ENCODE measurements at places on chromosomes 2 and 18.
A peak's percentile ranks its signal among the peaks of the same experiment; 100 is the strongest.

- DNase-seq = no peak
- H3K36me3 ChIP-seq = no peaks in the 10 kb centered on the region
- H3K27ac ChIP-seq = no peak overlapping the region
- no peaks in the 10 kb centered on the region for H3K27me3 ChIP-seq
- H3K4me1 ChIP-seq = no peaks in the 10 kb centered on the region
These were observed 358.4 kb upstream of the NRP2 start for GRCh38 chr2:205323929-205324328.

DNA sequence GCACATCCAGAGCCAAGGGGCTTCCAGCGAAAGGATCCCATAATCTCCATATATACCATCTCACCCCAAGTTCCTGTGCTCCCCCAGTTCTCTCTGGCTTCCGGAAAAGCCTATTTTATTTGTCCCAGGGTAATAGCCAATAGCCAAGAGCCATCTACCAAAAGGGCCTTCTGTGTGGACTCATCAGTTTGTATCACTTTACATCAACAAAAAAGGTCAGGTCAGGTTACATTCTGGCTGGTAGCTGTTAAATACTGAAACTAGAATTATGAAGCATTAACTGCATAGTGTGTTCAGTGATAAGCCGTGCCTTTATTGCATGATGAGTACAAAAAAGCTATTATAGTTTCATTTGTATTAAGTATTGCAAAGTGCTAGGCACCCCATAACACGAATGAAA, 223.7 kb downstream of the IRS1 start:
- no peak overlapping the region for H3K27ac ChIP-seq
- H3K36me3 ChIP-seq = no peaks in the 10 kb centered on the region
- no peak overlapping the region for H3K4me3 ChIP-seq
- H3K4me1 ChIP-seq = no peaks in the 10 kb centered on the region

GRCh38 chr2:237968048-237968862, 1.4 kb downstream of the UBE2F start:
- no peak for DNase-seq
- H3K27ac ChIP-seq = peak overlapping the region; percentile 78

DNA sequence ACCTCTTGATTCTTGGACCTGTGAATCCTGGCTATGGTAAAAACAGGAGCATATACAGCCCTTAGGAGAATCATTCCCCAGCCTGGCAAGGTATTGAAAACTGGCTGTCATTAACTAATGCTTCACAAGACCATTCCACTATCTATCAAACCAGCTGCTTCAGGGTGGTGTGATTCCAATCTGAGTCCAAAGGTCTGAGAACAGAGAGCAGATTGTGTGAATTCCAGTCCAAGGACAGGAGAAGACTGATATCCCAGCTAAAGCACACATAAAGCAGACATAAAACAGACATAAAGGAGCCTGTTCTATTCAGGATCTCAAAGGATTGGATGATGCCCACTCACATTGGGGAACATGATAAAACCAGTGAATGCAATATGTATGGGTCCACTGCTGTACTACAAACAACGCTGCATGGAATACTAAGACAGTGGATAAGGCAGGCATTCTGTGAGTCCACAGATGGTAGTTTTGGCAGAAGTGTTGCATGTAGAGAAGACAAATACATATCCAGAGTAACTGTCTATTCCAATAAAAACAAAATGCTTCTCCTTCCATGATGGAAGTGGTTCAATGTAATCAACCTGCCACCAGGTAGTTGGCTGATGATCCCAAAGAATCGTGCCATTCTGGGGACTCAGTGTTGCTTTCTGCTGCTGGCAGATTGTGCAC, 363.9 kb downstream of the KCNJ3 start:
- no peak overlapping the region for H3K4me3 ChIP-seq
- no peak for DNase-seq
- no peaks in the 10 kb centered on the region for H3K4me1 ChIP-seq
